ENCODE measurements at places on chromosomes 16 and 17.

GRCh38 chr17:34226011-34226743 is 28.9 kb upstream of the CCL2 start:
- peaks cover 2% of the 10 kb centered on the region for H3K27me3 ChIP-seq
- no peaks in the 10 kb centered on the region for H3K4me1 ChIP-seq
- no peak overlapping the region for H3K27ac ChIP-seq
- DNase-seq: no peak

DNA sequence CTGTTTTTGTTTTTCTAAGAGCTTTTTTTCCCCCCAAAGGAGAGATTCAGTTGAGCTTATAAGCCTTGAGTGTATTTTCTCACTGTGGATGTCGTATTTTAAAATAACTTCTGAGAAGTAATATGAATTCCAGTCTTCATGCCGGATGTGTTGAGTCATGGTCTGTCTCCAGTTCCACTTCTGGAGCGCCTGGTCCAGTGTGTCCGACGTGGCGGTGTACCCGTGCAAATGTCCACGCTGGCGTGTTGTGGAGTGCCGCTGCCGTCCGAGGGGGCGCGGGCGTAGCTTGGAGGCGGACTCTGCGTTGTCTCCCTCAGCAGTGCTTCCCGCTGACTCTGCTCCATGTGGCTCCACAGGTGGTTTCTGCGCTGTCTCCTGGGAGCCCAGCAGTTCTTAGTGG is 60.9 kb upstream of the ZNF750 start:
- H3K36me3 ChIP-seq: peaks cover 77% of the 10 kb centered on the region
- DNase-seq: no peak
- H3K27me3 ChIP-seq: no peaks in the 10 kb centered on the region
- H3K27ac ChIP-seq: peak overlapping the region; percentile 73
- peaks cover 85% of the 10 kb centered on the region for H3K4me1 ChIP-seq

DNA sequence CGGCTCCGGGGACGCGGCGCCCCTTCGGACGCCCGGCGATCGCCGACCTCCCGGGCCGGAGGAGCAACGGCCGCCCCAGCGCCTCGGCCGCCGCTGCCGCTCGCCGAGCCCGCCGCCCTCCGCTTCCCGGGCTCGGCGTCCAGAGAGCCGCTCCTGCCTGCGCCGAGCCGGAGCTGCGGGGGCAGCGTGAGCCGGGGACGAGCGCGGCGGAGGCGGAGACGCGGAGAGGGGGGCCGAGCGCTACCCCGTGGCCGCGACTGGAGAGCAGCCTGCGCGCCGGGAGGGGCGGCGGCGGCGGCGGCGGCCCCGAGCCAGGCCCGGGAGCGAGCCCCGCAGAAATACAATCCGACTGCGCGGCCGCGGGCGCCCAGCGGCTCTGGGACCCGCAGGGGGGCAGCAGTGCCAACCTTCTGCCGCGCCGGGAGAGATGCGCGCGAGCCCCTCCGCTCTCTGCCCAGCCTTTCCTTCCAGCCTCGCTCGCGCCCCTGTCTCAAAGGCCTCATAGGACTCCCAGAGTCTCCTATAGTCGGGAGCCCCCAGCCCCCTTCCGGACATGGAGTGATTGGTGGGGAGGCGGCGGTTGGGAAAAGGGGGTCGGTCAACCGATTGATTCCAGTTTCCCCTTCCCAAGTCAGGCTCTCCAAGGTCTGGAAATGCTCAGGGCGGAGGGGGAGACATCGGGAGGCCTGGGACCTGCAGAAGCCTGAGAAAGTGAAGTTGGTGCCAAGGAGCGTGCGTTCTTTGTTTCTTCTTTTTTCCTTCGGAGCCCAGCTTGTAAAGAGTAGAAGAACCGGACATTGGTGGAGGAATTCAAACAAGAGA is 1.0 kb upstream of the SDK2 start:
- no peak overlapping the region for H3K4me3 ChIP-seq
- no peaks in the 10 kb centered on the region for H3K36me3 ChIP-seq
- H3K4me1 ChIP-seq: peaks cover 22% of the 10 kb centered on the region
- H3K27ac ChIP-seq: peak overlapping the region; percentile 32
- DNase-seq: peak; percentile 12

DNA sequence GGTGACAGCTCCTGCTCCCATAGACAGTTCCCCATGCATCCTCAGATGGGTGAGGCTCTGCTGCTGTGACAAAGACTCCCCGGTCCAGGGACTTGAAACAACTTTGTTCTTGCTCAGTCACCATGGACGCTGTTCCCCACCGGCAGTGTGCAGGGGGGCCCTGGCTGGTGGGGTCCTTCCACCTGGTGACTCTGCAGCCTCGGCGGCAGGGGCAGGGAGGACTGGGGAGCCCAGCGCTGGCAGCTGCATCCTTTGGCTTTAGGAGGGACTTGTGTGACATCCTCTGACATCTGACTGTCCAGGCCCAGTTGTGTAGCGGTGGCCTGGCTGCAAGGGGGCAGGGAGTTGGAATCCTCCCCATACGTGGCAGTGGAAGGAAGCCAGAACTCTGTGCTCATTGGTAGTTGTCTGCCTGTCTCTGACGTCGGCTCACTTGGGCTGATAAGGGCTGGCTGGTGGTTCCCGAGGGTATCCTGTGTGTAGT is 107.3 kb downstream of the CMIP start:
- no peak for DNase-seq
- H3K27ac ChIP-seq: no peak overlapping the region
- H3K4me3 ChIP-seq: no peak overlapping the region
- H3K27me3 ChIP-seq: no peaks in the 10 kb centered on the region
- 0 out of 2 replicates have a peak, but pooled peaks cover 10% of the 10 kb centered on the region for H3K36me3 ChIP-seq

- no peak overlapping the region for H3K4me3 ChIP-seq
- H3K27ac ChIP-seq: no peak overlapping the region
- DNase-seq: no peak
- H3K27me3 ChIP-seq: no peaks in the 10 kb centered on the region
- H3K36me3 ChIP-seq: no peaks in the 10 kb centered on the region
- no peaks in the 10 kb centered on the region for H3K4me1 ChIP-seq
These were observed 31.7 kb downstream of the TOM1L2 start for GRCh38 chr17:17940441-17940911.

DNA sequence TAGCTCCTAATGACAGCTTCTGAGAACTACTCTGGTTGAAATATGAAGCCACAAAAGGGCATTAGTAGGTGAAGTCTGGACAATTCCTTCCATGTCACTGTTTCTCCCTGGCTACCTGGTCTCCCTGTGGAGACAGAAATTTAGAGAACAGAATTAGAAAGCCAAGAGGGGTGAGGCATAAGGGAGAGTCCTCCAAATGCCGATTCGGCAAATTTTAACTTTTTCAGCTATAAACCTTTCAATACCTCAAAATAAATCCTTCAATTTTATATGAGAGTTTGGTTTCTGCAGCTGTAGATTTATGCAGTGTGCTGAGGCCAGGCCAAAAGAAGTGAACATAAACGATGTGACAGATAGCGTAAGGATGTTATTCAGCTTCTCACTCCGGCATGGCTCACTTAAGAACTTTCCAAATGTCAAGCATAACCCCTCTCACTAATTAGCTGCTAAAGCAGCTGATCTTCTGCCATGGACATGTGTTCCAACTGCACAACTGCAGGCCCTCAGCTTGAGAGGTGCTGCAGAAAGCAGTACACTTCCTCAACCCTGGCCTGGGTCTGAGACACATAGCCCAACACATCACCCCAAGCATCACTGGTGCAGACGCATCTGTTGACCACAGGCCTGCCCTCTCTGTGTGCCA is 247.9 kb upstream of the SOX9 start:
- H3K36me3 ChIP-seq: no peaks in the 10 kb centered on the region
- no peak for DNase-seq
- no peak overlapping the region for H3K4me3 ChIP-seq
- H3K27ac ChIP-seq: no peak overlapping the region

DNA sequence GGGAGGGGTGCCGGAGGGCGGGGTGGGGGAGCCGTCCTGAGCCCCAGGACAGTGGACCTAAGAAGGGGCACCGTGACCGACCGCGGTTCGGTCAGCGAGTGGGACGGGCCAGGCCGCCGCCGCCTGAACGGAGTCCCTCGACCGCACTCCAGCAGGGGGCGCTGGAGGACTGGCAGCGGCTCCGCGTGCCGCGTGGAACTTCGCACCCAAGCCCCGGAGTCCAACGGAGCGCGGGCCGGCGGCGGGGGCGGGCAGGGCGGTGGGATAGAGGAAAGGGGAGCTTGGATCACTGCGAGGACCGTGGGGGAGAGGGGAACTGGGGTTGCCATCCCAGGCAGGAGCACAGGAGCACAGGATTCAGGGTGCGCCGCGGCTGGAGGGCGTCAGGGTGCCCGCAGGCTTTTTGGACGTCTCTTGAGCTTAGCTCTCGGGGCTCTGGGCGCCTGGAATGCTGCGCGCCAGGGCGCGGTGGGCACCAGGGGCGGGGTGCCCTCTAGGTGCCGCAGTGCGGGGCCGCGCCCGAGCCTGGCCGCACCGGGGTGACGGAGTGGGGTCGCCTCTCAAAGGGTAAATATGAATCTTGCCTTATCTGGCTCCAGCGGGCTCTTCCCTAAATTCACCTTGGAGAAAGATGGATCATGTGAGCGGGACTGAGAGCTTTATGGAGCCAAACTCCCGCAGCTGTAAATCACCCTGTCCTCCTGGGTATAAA is 379 bp upstream of the OTOP2 start:
- no peak overlapping the region for H3K4me3 ChIP-seq
- H3K4me1 ChIP-seq: no peaks in the 10 kb centered on the region
- peaks cover 20% of the 10 kb centered on the region for H3K27me3 ChIP-seq

- no peak overlapping the region for H3K4me3 ChIP-seq
- no peak overlapping the region for H3K27ac ChIP-seq
- DNase-seq: no peak
- peaks cover 8% of the 10 kb centered on the region for H3K27me3 ChIP-seq
- H3K36me3 ChIP-seq: no peaks in the 10 kb centered on the region
These were observed 108.9 kb upstream of the CIBAR2 start for GRCh38 chr16:85220964-85221731.

DNA sequence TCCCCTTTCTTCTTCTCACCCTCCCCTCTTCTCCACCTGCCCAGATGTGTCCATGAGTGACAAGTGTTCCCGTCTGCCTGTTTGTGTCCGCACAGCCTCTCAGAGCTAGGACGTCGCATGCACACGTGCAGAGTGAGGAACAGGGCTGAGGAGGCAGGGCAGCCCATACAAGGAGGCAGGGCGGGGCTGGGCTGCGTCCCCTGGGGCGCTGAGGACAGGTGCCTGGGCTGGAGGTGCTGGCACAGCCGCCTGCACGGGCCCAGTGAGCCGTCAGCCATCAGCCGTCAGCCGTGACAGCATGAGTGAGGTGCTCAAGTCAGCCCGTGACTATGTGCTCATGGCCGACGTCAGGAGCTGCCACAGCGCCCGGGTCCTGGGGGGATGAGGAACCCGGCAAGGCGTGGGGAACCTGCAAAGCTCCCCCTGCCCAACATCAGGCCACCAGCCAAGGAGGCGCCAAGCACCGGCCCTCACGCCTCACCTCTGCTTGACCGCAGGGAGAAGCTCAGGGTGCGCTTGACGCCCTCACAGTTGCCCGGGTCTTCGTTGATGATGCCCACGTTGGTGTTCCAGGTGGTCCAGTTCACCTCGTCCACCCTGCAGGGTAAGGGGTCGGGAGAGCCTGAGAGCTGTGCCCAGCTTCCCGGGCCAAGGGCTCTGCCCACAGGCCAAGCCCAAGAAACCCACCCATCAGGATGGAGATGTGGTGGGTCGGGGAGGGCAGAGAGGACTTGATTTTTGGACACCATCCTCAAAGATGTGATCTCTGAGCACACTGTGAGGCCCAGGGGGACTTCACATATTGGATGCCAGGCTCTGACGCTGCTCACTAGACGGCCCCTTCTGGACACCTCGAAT is 13.7 kb upstream of the TRPV3 start:
- no peak for DNase-seq
- no peaks in the 10 kb centered on the region for H3K4me1 ChIP-seq
- H3K4me3 ChIP-seq: no peak overlapping the region
- peaks cover 3% of the 10 kb centered on the region for H3K36me3 ChIP-seq

GRCh38 chr17:43171586-43172487 is 823 bp downstream of the NBR1 start:
- no peaks in the 10 kb centered on the region for H3K27me3 ChIP-seq
- DNase-seq: peak; percentile 9
- peak overlapping the region; percentile 68 for H3K4me3 ChIP-seq
- peaks cover 42% of the 10 kb centered on the region for H3K4me1 ChIP-seq
- H3K27ac ChIP-seq: peak overlapping the region; percentile 97
- H3K36me3 ChIP-seq: peaks cover 11% of the 10 kb centered on the region

GRCh38 chr16:1088295-1089170 is 7.5 kb downstream of the C1QTNF8 start:
- no peak overlapping the region for H3K27ac ChIP-seq
- no peak overlapping the region for H3K4me3 ChIP-seq
- H3K4me1 ChIP-seq: no peaks in the 10 kb centered on the region
- DNase-seq: no peak

- no peak for DNase-seq
- H3K27me3 ChIP-seq: no peaks in the 10 kb centered on the region
- no peaks in the 10 kb centered on the region for H3K4me1 ChIP-seq
- no peak overlapping the region for H3K4me3 ChIP-seq
- no peak overlapping the region for H3K27ac ChIP-seq
- no peaks in the 10 kb centered on the region for H3K36me3 ChIP-seq
These were observed 100.7 kb downstream of the CYLD start for GRCh38 chr16:50842589-50842988.

GRCh38 chr16:17261197-17261858 is 209.4 kb downstream of the XYLT1 start:
- DNase-seq: no peak
- no peak overlapping the region for H3K27ac ChIP-seq
- H3K4me1 ChIP-seq: no peaks in the 10 kb centered on the region
- no peak overlapping the region for H3K4me3 ChIP-seq
- no peaks in the 10 kb centered on the region for H3K27me3 ChIP-seq
- H3K36me3 ChIP-seq: no peaks in the 10 kb centered on the region

- no peak overlapping the region for H3K27ac ChIP-seq
- H3K27me3 ChIP-seq: no peaks in the 10 kb centered on the region
These were observed 39.9 kb downstream of the CDH1 start for GRCh38 chr16:68776821-68777485.

- no peak overlapping the region for H3K4me3 ChIP-seq
- peaks cover 15% of the 10 kb centered on the region for H3K4me1 ChIP-seq
- DNase-seq: peak; percentile 75
- H3K27ac ChIP-seq: no peak overlapping the region
- H3K36me3 ChIP-seq: 0 out of 2 replicates have a peak, but pooled peaks cover under 1% of the 10 kb centered on the region
- no peaks in the 10 kb centered on the region for H3K27me3 ChIP-seq
These were observed 117.3 kb upstream of the CACNG5 start for GRCh38 chr17:66717641-66718058.
